ENCODE measurements at places on chromosomes 5 and 9.

DNA sequence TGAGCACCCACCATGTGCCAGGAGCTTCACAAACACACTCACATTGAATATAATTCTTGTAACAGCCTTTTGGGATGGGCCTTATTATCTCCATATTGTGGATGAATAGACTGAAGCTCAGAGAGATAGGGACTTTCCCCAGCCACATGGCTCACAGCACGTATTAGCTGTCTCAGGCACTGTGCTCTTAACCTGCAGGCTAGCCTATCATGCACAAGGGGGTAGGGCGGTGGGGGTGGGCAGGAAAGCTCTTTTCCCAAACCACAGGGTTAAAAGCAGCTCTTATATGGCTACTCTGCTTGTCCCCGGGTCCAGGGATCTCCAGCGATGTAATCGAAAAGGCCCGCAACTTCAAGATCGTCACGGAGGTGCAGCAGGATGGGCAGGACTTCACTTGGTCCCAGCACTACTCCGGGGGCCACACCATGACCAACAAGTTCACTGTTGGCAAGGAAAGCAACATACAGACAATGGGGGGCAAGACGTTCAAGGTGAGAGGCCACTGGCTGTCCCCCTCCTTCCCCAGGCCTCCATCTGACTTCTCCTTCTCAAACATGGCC is 2.6 kb downstream of the FABP6 start:
- no peak for DNase-seq

DNA sequence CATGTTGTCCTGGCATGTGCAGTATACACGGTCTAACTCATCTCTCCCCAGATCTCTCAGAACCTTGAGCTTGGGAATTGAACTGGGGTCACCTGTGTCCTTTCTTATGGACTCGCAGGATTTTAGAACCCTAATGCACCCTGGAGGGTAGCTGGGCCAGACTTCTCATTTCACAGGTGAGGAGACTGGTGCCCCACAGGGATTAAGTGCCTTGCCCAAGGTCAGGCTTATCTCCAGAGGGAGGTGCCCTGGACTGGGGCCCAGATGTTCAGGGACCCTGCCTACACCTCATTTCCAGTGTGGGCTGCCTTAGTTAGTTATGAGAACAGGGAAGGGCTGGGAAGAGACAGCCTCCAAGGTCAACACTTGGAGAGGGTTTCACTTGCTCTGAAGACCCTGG is 4.0 kb upstream of the NUP214 start:
- no peak for DNase-seq

DNA sequence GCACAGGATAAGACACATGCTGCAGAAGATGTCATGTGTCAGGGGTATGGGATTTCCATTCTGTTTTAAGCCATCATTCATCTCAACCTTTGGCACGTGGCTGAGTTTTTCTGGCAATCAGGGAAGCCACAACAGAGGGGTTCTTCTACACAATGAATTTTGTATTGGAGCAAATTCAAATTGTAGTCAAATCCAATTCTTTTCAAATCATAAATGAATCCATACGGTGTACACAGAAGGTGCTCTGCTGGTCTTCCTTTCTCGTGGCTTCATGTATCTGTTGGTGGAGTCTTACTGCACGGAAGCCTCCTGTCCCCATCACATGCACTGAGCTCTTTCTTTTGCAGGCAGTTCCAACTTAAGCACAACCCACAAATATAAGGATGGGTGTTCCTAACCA is 436.7 kb upstream of the DAP start:
- DNase-seq = no peak

- DNase-seq = no peak
Observed at GRCh38 chr9:123742009-123742767, 187.7 kb downstream of the DENND1A start.

- DNase-seq = no peak
Observed at GRCh38 chr5:91486638-91487037, 103.5 kb upstream of the ARRDC3 start.

DNA sequence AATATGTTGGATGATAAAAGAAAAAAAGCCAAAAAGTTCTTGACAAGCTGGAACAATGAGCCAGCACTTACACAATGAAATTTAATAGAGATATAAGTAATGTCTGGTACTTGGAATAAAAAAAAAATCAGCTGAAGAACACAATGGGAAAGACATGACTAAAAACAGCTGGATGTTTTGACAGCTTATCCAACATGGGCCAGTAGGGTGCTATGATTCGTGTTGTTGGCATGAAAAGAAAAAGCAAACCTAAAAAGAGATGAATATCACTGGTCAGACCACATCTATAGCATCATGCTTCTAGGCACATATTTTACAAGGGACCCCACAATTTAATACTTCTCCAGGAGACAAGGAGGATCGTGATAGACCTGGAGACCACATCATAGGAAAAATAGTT is 175.3 kb downstream of the ARL15 start:
- DNase-seq = no peak

DNA sequence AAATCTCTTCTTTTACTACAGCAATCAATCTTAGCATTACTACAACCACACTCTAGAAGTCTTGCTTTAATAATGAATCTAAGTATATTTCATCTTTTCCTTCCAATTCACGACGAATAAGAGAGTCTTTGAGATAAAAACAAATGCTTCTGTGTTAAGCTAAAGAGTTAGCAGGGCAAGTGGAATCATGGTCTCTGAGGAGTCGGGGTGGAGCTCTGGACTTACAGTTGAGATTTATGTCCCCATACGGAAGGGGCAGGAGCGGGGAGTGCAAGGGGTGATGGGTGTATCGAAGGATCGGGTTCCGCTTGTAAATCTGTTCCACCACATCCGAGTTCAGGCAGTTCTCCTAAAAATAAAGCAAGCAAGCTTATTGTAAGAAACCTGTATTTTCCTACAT is 59.0 kb upstream of the RETREG1 start:
- no peak for DNase-seq

DNA sequence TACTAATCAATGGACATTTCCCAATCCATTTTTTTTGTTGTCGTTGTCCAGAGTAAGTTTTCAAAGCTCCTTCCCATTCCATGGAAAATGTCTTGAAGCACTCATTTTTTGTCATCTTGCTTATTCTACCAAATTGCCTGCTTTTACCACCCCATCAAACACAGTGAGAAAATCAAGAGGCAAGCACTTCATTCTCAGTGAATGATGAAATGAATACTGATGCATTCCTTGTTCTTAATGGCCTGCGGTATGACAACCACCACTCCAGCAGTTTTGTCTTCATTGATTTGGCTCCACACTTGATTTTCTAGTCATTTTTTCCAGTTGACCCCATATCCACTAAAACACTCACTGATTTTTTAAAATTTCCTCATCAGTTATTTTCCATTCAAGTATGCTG is 193.5 kb upstream of the ANKH start:
- no peak for DNase-seq

DNA sequence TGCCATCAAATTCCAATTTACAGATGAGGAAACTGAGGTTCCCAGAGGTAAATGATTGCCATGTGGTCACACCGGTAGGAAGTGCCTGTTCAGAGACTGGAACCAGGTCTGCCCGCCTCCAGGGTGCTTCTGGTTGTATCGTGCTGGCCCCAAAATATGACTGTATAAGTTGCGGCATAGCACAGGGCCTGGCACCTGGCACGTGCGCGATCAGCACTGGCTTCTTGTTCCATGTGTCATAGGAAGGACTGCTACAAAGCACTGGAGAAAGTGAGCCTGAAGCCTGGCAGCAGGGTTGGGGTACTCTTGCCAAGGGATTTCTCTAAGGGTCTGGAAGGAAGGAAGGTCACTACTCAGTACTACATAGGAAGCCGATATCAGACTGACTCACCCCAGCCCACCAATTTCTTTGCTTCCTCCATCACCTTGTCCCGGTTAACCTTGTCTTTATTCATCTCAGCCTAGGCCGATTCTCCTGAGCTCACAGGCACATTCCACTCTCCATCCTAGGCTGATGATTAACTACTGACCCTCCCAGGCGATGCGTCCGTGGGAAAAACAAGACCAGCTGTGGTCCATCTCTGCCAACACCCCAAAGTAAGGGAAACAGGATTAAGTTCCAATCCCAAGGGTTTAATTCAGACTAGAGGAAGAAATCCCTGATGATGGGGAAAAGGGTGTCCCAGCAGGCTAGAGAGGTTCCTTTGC is 1.8 kb downstream of the HRH2 start:
- no peak for DNase-seq

- DNase-seq = no peak
Observed at GRCh38 chr5:170190436-170191134, 42.2 kb upstream of the C5orf58 start.

DNA sequence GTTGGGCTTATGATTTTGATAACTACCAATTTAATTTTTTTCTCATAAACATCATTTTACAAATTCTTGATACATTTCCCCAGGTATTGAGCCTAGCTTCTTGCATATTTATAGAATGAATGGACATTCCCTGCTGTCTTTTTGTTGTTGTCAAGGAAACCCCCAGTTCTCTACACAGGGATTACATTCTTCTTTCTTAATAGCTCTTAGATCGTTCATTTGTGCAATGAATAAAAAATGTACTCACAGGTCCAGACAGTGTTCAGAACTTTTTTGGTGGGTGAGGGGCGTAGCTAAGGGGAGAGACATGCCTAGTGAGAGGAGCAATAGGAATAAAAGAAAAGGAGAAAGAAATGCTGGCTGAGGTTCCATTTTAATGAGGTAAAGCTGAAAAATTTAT is 58.6 kb downstream of the VCAN start:
- DNase-seq = no peak

DNA sequence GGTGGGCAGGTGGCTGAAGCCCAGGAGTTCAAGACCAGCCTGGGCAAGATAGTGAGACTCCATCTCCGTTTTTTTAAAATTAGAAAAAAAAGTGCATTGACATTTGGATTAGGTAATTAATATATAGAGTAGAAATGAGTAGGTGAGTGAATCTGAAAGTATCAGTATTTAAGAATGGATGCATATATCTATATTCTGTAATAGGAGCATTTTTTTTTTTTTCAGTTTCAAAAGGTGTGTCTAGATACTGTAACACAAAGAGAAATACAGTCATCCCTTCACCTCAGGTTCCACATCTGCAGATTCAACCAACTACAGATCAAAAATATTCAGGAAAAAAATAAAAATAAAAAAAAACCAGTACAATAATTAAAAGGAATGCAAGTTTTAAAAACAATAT is 50.8 kb downstream of the RBM27 start:
- DNase-seq = no peak

GRCh38 chr9:123798195-123798594 is 131.7 kb downstream of the DENND1A start:
- DNase-seq = no peak

DNA sequence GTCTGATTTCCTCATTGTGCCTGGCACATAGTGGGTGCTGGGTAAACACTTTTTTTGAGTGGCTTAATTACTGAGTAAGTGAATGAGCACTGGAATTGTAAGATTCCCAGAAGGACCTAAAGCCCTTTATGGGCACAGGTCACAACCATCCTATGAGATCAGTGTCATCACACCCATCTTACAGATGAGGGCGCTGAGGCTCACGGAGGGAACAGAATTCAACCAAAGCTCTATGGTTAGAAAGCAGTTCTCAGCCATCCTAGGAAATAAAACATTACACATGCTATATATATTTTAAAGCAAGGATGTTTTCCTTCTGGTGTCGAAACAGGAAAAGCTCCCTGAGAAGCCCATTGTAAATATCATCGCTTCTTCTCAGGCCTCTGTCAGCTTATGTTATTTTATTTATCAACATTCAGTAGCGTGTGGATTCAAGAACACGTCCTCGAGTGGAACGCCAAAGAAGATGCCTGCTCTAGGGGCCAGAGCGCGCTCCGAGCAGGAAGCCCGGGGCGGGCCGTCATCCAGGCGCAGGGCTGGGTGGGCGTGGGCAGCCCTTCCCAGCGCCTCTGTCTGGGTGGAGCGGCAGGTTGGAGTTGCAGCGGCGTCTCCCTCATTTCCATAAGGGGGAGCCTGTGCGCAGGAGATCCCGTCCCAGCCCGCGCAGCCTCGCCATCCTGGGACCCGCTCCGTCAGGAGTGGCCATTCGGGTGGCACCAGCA is 155.8 kb upstream of the SMIM23 start:
- no peak for DNase-seq

- no peak for DNase-seq
Observed at GRCh38 chr5:156245895-156246294, 81.1 kb upstream of the SGCD start.

- DNase-seq = no peak
Observed at GRCh38 chr5:82314964-82315758, 37.0 kb upstream of the RPS23 start.

DNA sequence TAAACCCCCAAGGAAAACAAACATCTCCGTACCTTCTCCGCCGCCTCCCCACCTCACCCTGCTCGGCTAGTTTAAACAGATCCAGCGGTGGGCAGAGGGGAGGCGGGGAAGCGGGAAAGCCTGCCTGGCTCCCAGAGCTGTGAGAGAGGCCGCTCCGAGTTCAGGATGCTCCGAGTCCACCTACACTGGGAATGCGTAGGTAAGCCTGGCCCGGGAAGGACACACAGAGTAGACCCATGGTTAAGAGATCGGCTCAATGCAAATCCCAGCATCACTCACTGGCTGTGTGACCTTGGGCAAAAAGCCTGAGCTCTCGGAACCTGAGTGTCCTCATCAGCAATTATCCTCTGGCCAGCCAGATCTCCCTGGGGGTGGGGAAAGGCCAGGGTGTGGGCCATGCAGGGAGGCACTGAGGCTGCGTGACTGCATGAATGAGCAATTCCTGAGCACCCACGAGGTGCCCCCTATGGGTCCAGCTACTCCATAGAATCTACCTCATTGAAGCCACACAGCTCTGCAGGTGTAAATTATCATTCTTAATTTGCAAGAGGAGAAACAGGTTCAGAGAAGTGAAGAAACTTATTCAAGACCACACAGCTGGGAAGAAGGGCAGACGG is 30.5 kb upstream of the LMX1B start:
- no peak for DNase-seq

- no peak for DNase-seq
Observed at GRCh38 chr9:92392690-92393089, 11.7 kb downstream of the OGN start.

DNA sequence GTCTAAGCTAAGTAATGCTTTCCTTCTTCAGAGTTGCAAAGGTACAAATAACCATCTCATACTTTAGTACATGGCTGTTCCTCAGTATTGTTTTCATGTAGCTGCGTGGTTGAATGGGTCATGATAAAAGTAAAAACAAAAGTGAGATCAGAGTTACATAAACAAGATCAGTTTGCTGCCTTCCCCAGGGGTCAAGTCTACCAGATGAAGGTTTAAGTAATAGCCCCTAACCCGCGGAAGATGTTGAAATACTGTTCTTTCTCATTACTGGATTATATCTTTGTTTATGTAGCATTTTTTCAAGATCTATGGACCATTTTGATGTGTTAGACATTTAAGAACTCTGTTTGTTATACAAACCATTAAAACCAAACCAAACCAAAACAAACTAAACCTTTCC is 34.1 kb upstream of the ARRDC3 start:
- no peak for DNase-seq

DNA sequence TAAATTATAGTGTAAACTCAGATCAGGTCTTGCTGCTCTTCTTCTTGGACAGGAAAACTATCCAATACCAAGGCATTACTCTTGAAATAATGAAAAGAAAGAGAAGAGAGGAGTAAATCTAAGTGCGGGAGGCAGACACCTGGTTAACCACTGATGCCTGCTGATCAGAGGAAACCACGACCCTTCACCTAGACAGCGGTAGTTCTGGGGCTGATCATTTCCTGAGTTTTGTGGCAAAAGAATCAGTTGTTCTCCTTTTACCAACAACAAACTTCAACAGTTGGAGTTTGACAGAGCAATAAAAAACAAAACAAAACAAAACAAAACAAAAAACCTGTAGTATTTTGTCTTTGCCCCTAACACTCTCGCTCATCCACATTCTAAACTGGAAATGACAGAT is 3.0 kb downstream of the RLN1 start:
- no peak for DNase-seq

GRCh38 chr9:122661416-122661815 is at the start of gene OR1L1:
Gene OR1L1, plus strand, starts transcription at chr9:122661716. Its CDS starts 0 bp downstream, at chr9:122661716.
- no peak for DNase-seq

GRCh38 chr9:15244001-15244441 is 63.0 kb downstream of the TTC39B start:
- no peak for DNase-seq
